ENCODE measurements at places on chromosomes 3 and 15.
A peak's percentile ranks its signal among the peaks of the same experiment; 100 is the strongest.

DNA sequence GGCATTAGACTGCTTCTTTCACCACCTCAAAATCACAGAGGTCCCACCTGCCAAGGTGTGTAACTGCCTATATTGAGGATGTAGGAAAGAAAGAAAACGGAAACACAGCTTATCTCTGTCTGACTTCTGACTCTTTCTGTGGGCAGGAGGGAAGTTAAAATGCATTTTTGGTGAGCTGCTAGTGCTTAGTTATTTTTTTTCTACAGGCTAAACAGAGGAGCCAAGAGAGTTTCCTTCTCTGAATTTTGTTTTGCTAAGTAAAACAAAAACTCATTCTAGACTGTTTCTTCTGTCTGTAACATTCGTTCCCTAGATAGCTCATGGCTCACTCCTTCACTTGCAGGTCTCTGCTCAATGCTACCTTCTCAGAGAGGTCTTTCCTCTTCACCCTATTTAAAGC lies 18.8 kb upstream of the AMOTL2 start:
- DNase-seq = no peak

GRCh38 chr3:131597816-131598215 lies 95.0 kb upstream of the MRPL3 start:
- no peak for DNase-seq

GRCh38 chr3:23162934-23163333 lies 40.2 kb upstream of the UBE2E2 start:
- DNase-seq = no peak

DNA sequence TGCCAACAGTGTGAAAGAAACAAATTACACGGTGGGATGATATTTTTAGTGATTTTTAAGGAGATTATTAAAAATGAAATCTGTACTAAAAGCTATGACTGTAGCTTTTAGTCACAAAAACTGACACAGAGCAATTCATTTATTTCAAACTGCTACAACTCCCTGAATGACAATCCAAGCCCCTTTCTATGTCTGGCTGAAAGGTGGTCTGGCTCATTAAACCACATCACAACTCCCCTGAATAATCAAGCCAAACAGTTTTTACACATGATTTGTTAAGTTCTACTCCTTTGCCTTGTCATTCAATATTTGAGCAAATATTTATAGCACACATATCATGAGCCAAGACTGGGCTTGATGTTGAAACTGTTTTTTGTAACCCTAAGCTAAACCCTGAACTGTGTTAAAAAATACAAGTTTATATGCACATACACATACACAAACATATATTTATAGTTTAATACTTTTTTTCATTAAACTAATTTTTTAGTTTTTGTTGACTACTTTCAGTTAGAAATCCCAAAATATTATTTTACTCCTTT lies 125.5 kb downstream of the RBMS3 start:
- no peak for DNase-seq

GRCh38 chr3:49434731-49435130 lies 5.6 kb upstream of the NICN1 start:
- DNase-seq = no peak

- no peak for DNase-seq
Observed at GRCh38 chr3:145055375-145056076, 1083.9 kb downstream of the DIPK2A start.

GRCh38 chr3:124274051-124274450 lies 282.1 kb upstream of the ROPN1 start:
- no peak for DNase-seq

DNA sequence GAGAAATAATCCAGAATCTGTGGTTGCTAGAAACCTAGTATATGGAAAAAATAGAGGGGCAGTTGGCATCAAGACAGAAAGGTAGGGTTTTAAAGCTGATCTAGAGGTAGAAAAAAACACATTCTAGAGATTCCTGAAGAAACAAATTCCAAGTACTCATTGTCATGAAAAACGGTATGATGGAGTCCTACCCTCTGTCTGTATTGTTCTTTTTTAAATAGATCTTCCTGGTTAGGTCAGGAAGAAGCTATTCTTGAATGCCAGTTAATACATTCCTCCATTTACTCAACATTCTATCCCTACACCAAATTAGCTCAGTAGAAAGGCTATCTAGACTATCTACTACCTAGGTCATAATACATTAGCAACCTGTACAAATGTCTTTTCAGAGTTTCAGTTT lies 364.7 kb downstream of the FHIT start:
- no peak for DNase-seq

DNA sequence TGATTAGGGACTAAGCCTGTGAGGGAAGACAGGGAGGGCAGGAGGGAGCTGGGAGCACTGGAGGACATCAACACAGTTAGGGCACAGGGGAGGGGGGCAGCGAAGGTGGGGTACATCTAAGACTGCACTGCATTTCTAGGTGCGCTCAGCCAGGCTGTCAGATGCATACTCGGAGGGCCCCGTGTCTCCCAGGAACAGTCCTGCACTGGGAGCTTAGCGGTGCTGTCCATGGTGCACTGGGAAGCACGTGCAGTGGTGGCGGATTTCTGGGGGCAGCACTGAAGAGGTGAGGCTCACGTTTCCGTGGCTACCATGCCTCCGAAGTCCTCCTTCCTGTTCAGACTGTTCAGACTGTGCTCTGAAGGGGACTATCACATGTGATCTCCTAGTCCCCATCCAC lies 54.4 kb downstream of the ROPN1B start:
- no peak for DNase-seq

DNA sequence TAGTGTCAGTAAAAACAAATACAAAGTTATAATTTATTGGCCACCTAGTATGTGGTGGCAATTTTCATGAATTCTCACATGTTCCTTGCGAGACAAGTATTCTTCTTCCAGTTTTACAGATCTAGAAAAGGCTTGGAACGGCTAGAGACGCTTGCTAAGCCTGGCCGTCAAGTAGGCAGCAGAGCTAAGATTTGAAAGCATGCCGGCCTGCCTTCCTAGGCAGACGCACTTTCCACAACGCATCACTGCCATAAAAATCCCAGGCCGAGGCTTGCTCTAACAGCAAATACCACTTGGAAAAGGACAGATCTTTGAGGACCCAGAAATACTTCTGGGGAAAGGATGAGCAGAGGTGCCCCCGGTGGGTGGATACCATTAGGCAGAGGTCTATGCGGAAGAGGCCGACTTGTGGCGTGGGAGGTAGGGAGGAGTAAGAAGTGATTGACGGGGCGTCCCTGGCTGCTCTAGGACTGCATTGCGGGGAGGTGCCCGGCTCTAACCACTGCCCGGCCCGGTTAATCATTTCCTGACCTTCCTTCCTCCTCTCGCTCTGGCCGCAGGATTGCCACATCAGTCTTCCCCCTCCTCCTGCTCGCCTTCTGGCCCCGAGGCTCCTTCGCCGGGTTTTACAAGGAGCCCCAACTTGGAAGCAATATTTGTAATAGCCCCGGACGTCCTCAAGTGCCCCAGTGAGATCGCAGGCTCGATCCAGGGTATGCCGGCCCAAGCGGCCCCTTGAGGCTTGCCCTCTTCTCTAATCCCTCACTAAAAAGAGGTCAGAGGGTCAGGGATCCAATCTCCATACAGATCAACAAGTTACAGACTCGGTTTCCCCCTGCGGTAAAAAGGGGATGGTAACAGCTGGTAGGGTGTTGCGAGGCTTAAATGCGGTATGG lies 1.3 kb upstream of the USP3 start:
- DNase-seq = peak; percentile 76

GRCh38 chr3:23804441-23805209 lies 1.1 kb upstream of the UBE2E1 start:
- no peak for DNase-seq

GRCh38 chr3:190384309-190384756 lies 3.6 kb upstream of the CLDN16 start:
- DNase-seq = no peak

GRCh38 chr3:15204005-15204404 lies 2.0 kb upstream of the CAPN7 start:
- DNase-seq = no peak

- DNase-seq = no peak
Observed at GRCh38 chr15:100340721-100341238, 995 bp downstream of the ADAMTS17 start.

DNA sequence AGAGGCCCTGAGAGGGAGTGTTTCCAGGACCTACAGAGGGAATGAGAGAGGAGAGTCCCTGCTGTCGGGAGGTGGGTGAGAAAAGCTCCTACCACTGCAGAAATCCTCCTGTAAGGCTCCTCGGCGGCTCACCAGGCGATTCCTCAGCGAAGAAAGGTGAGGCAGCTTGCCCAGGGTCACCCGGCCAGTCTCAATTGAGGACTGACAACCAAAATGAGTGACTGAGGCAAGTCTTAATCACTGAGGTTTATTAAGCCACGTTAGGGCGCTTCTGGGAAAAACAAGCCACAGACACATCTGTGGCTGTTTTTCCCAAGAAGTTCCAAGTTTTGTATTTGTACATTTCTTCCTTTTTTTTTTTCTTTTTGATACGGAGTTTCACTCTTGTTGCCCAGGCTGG lies 48.5 kb downstream of the ZDHHC19 start:
- no peak for DNase-seq

DNA sequence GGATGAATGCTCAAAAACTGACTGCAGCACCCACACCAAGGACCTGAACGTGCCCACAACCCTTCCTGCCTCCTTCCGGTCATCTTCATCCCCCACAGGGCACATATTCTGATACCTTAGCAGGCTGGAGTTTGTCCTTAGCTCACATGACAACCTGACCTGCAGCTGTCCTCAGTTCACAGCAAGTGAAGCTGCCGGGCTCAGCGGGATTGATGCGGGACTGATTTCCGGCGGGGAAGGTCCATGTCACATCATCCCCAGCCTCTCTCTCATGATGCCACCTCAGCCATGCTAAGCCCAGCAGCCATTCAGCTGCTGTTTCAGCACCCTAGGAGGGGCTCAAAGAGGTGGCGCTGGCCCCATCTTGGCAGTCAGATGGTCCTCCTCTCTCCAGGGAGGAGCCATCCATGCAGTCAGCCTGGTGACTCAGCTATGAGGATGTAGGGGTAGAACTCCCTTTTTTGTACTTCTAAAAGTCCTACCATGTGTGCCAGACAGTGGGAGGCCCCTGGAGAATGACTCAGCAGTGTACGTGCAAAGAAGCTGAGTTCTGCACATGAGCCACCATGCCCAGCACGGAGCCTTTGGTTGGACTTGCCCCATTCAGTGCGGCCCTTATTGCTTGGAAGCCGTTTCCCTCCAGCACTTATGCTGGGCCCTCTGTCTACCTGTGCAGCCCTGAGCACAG lies 9.5 kb downstream of the CA12 start:
- no peak for DNase-seq

GRCh38 chr3:122105626-122106025 lies 50.5 kb downstream of the CD86 start:
- DNase-seq = no peak

- DNase-seq = no peak
Observed at GRCh38 chr15:41839781-41840491, 1.3 kb downstream of the PLA2G4B start.

Measured in stimulated activated CD4-positive, alpha-beta T cell treated with anti-CD3 and anti-CD28 coated beads, Interleukin-12 subunit alpha, Interleukin-12 subunit beta, amount 100 ng/mL, for 24 hours (primary cell).